ENCODE measurements at places on chromosomes 7 and 10.

DNA sequence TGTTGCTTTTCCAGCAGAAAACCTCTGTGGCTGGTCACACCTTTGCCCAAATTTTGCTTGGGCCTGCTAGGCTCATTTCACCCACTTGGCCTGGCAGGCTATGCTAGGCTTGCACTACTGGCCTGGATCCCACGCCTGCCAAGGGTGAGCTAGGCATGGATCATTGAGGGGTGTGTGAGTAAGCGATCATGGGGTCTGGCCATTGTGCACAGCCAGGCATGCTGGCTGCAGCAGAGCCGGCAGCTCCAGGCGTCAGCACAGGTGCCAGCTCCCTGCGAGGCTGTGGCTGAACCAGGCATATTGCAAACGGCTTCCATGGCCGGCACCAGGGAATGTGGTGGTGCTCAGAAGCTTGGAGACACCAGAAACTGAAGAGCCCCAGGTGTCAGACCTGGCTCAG lies 19.2 kb downstream of the CFAP70 start:
- no peak for DNase-seq
- no peak overlapping the region for H3K4me3 ChIP-seq
- H3K27me3 ChIP-seq = peaks cover 3% of the 10 kb centered on the region
- H3K27ac ChIP-seq = no peak overlapping the region

GRCh38 chr10:60757420-60757895 lies 20.8 kb upstream of the CDK1 start:
- no peak for DNase-seq
- no peaks in the 10 kb centered on the region for H3K36me3 ChIP-seq
- no peaks in the 10 kb centered on the region for H3K27me3 ChIP-seq
- no peaks in the 10 kb centered on the region for H3K4me1 ChIP-seq
- no peak overlapping the region for H3K4me3 ChIP-seq
- H3K27ac ChIP-seq = no peak overlapping the region

- no peaks in the 10 kb centered on the region for H3K27me3 ChIP-seq
- H3K4me3 ChIP-seq = no peak overlapping the region
- peaks cover 3% of the 10 kb centered on the region for H3K4me1 ChIP-seq
- no peak for DNase-seq
- H3K36me3 ChIP-seq = no peaks in the 10 kb centered on the region
- H3K27ac ChIP-seq = no peak overlapping the region
These were observed 226.9 kb downstream of the WDR11 start for GRCh38 chr10:121078036-121078435.

DNA sequence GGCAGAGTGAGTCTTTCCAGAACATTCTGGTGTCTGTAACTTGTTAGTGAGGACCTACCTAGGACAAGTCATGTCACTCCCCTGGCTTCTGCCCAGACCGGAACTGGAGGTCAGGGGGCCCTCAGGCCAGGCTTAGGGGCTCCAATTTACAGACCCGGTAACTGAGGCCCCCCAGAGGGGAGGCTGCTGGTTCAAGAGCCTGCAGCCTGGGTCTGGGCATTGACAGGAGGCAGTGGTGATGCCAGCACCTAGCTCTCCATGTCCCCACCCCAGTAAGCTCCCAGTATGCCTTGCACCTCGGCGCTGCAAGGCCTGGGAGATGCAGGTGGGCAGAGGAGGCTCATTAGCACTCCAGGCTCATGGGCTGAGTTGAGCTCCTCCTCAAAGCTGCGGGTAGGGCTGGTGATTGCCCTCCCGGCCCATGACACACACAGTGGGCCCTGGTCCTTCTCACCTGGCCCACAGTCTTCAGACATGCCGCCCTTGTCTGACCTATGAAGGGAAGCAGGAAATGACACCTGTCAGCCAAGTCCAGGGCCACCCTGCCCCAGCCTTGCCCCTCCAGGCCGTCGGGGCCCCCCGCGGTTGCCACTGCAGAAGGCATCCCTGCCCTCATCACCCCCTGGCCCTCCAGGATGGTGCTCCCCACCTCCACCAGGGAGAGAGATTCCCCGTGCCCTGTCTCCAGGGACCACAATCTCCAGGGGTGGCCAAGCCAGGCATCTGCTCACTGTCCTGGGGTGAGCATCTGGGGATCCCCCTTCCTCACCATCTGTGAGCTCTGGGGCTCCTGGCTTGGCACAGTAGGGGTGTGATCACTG lies 88.3 kb upstream of the TMEM248 start:
- DNase-seq = no peak
- no peaks in the 10 kb centered on the region for H3K27me3 ChIP-seq
- H3K36me3 ChIP-seq = no peaks in the 10 kb centered on the region
- H3K27ac ChIP-seq = no peak overlapping the region

- H3K36me3 ChIP-seq = no peaks in the 10 kb centered on the region
- H3K27ac ChIP-seq = no peak overlapping the region
- no peaks in the 10 kb centered on the region for H3K27me3 ChIP-seq
- no peak overlapping the region for H3K4me3 ChIP-seq
- no peak for DNase-seq
These were observed 37.7 kb downstream of the EBF3 start for GRCh38 chr10:129926066-129927055.

- no peaks in the 10 kb centered on the region for H3K4me1 ChIP-seq
- DNase-seq = no peak
- no peaks in the 10 kb centered on the region for H3K27me3 ChIP-seq
- H3K36me3 ChIP-seq = no peaks in the 10 kb centered on the region
These were observed 318.5 kb upstream of the ZWINT start for GRCh38 chr10:56679578-56679977.

- no peak overlapping the region for H3K4me3 ChIP-seq
- peaks cover 15% of the 10 kb centered on the region for H3K4me1 ChIP-seq
- no peaks in the 10 kb centered on the region for H3K36me3 ChIP-seq
- no peak for DNase-seq
These were observed 53.7 kb upstream of the ZNF32 start for GRCh38 chr10:43702213-43702935.

GRCh38 chr7:78649976-78650375 lies 803.5 kb downstream of the MAGI2 start:
- no peaks in the 10 kb centered on the region for H3K36me3 ChIP-seq
- no peak for DNase-seq
- H3K27me3 ChIP-seq = no peaks in the 10 kb centered on the region
- no peak overlapping the region for H3K4me3 ChIP-seq

GRCh38 chr7:102393467-102393866 lies 2.7 kb upstream of the PRKRIP1 start:
- DNase-seq = no peak
- peaks cover 19% of the 10 kb centered on the region for H3K4me1 ChIP-seq
- H3K27me3 ChIP-seq = no peaks in the 10 kb centered on the region
- H3K27ac ChIP-seq = peak overlapping the region; percentile 62

DNA sequence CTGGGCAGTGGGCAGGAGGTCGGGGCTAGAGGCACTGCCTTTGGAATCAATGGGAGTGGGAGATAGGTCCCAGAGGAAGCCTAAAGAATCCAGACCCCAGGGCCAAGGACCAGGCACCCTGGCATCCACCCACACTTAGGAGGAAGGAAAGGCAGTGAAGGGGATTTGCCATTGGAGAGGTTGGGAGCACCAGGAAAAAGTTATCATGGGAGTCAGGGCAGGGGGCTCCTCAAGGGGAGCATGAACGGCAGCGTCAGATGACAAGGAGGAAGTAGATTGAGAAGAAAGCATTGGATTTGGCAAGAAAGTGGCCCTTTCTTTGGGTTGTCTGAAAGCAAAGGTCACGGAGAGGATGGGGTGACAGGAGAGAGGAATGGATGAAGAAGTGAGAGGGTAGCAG lies 142.8 kb downstream of the ADAM12 start:
- H3K27me3 ChIP-seq = no peaks in the 10 kb centered on the region
- H3K27ac ChIP-seq = no peak overlapping the region
- H3K4me3 ChIP-seq = no peak overlapping the region
- no peak for DNase-seq
- H3K4me1 ChIP-seq = peaks cover 15% of the 10 kb centered on the region

DNA sequence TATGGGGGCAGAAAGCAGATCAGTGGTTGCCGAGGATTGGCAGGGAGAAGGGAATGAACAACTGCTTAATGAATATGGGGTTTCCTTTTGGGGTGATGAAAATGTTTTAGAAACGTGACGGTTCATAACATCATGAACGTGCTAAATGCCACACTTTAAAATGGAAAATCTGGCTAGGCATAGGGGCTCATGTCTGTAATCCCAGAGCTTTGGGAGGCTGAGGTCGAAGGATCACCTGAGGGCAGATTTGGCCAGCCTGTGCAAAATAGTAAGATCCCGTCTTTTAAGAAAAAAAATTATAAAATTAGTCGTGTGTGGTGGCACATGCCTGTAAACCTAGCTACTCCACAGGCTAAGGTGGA lies 3.1 kb downstream of the FAM3C start:
- peaks cover 12% of the 10 kb centered on the region for H3K36me3 ChIP-seq
- no peak for DNase-seq
- no peaks in the 10 kb centered on the region for H3K27me3 ChIP-seq

GRCh38 chr7:43577485-43577951 lies 5.4 kb upstream of the STK17A start:
- H3K4me1 ChIP-seq = peaks cover 3% of the 10 kb centered on the region
- no peaks in the 10 kb centered on the region for H3K36me3 ChIP-seq
- H3K4me3 ChIP-seq = no peak overlapping the region

- peaks cover 42% of the 10 kb centered on the region for H3K4me1 ChIP-seq
- peak overlapping the region; percentile 84 for H3K27ac ChIP-seq
- no peaks in the 10 kb centered on the region for H3K27me3 ChIP-seq
- no peak for DNase-seq
These were observed 71.1 kb downstream of the ZRANB1 start for GRCh38 chr10:125012851-125013528.

GRCh38 chr7:1385809-1386622 lies 73.3 kb downstream of the MICALL2 start:
- H3K27me3 ChIP-seq = peaks cover 58% of the 10 kb centered on the region
- no peak for DNase-seq
- no peak overlapping the region for H3K27ac ChIP-seq
- H3K4me3 ChIP-seq = no peak overlapping the region

DNA sequence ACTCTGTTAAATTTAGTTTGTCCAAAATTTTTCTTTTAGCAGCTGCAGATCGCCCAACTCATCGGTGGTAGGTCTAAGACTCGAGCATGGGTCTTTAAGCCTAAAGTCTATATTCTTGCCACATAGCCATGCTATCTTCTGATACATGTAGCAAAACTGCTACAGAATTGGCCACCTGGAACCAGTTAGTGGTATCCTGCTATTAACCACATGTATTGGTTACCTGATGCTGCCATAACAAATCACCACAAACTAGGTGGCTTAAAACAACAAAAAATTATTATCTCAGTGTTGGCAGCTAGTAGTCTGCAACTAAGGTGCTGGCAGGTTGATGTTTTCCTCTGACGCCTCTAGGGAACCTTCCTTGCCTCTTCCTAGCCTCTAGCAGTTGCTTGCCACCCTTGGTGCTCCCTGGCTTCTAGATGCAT lies 96.7 kb upstream of the PIK3CG start:
- H3K27ac ChIP-seq = no peak overlapping the region
- no peaks in the 10 kb centered on the region for H3K4me1 ChIP-seq
- no peak for DNase-seq
- no peak overlapping the region for H3K4me3 ChIP-seq
- no peaks in the 10 kb centered on the region for H3K27me3 ChIP-seq

- no peaks in the 10 kb centered on the region for H3K36me3 ChIP-seq
- H3K4me3 ChIP-seq = no peak overlapping the region
- no peak overlapping the region for H3K27ac ChIP-seq
- DNase-seq = no peak
- H3K27me3 ChIP-seq = peaks cover 3% of the 10 kb centered on the region
- peaks cover 20% of the 10 kb centered on the region for H3K4me1 ChIP-seq
These were observed 69.9 kb upstream of the MYL10 start for GRCh38 chr7:101698964-101699363.

DNA sequence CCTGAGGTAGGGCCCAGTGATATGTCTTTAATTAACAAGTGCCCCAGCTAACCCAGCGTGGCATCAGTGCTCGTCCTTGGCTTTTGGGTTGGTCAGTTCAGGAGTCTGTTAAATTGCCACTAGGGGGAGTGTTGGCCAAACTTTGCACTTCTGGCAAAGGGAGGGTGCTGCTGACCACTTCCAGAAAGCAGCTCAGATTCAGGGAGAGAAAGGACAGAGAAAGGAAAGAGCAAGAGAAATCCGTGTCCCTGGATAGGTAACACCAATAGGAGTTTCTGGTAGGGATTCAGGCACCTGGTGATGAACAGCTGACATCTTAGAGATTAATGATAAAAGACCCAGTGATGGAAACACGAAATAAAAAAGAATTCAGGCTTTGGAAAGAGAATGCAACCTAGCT lies 243.1 kb upstream of the AOAH start:
- H3K27me3 ChIP-seq = no peaks in the 10 kb centered on the region
- H3K4me1 ChIP-seq = peaks cover 7% of the 10 kb centered on the region
- H3K27ac ChIP-seq = no peak overlapping the region
- peak; percentile 49 for DNase-seq
- no peaks in the 10 kb centered on the region for H3K36me3 ChIP-seq

DNA sequence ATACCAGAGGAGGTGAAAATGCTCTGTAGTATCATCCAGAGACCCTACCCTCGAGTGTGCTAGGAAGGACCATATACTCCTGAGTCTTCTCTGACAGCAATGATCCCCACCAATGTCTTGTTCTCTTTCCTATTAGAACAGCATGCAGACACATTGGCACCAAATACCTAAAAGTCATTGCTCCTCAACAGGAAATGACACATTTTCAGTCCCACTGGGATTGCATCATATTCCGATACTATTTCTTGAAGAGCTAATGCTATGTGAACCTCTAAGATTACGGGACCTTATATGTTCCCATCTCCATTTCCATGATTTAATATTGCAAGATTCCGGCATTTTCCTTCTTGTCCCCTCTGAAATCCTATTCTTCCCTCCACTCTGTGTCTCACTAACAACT lies 177.4 kb downstream of the NRP1 start:
- no peaks in the 10 kb centered on the region for H3K27me3 ChIP-seq
- no peak overlapping the region for H3K4me3 ChIP-seq
- peaks cover 3% of the 10 kb centered on the region for H3K36me3 ChIP-seq
- DNase-seq = no peak
- H3K27ac ChIP-seq = no peak overlapping the region

DNA sequence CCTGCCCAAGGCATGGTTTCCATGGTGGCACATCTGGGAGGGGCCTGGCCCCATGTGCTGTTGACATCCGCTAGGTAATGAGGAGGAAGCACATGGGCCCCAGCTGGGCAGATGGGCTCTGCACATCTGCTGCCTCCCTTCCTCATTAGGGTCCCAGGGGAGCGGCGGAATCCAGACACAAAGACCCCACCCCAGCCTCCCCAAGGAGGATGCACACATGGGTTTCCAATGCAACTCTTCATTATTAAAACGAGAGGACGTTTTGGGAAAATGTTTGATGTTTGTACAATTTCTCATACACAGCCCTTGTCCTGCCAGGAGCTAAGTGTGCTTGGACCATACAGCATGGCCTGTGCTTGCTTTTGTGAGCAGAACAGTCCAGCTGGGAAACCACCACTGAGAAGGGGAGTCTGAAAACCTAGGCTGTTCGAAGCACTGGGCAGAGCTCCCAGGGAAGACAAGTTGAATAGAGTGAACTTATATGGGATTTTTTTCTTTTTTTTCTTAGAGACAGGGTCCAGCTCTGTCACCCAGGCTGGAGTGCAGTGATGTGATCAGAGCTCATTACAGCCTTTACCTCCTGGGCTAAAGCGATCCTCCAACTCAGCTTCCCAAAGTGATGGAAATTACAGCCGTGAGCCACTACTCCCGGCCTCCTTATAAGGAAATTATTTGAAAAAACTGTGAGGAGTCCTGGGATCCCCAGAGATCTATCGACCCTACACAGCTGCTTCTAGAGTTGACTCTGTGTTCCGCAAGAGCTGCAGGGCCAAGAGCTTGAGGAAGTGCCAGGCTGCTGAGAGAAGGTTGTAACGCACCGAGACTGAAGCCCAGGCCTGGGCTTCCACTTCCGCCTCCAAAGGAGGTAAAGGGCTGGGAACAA lies 23.4 kb downstream of the FAM107B start:
- no peak overlapping the region for H3K4me3 ChIP-seq
- peaks cover 15% of the 10 kb centered on the region for H3K4me1 ChIP-seq
- H3K36me3 ChIP-seq = no peaks in the 10 kb centered on the region
- no peaks in the 10 kb centered on the region for H3K27me3 ChIP-seq
- no peak for DNase-seq
- H3K27ac ChIP-seq = no peak overlapping the region

Data from neural crest cell (in vitro differentiated cells).